ENCODE measurements at places on chromosomes 2 and 18.

GRCh38 chr2:239819091-239819973 is 205.8 kb downstream of the NDUFA10 start:
- no peak overlapping the region for H3K4me3 ChIP-seq
- H3K27ac ChIP-seq, result no peak overlapping the region
- H3K27me3 ChIP-seq, result peaks cover 17% of the 10 kb centered on the region
- DNase-seq, result no peak

- no peaks in the 10 kb centered on the region for H3K4me1 ChIP-seq
- no peak overlapping the region for H3K4me3 ChIP-seq
- H3K27me3 ChIP-seq, result no peaks in the 10 kb centered on the region
- H3K36me3 ChIP-seq, result no peaks in the 10 kb centered on the region
- no peak overlapping the region for H3K27ac ChIP-seq
Observed at GRCh38 chr2:31004257-31004656, 134.0 kb downstream of the GALNT14 start.

GRCh38 chr2:201872591-201872990 is 66.3 kb downstream of the CDK15 start:
- H3K27ac ChIP-seq, result peak overlapping the region; percentile 69
- no peaks in the 10 kb centered on the region for H3K4me1 ChIP-seq
- H3K27me3 ChIP-seq, result no peaks in the 10 kb centered on the region
- no peaks in the 10 kb centered on the region for H3K36me3 ChIP-seq
- H3K4me3 ChIP-seq, result no peak overlapping the region

DNA sequence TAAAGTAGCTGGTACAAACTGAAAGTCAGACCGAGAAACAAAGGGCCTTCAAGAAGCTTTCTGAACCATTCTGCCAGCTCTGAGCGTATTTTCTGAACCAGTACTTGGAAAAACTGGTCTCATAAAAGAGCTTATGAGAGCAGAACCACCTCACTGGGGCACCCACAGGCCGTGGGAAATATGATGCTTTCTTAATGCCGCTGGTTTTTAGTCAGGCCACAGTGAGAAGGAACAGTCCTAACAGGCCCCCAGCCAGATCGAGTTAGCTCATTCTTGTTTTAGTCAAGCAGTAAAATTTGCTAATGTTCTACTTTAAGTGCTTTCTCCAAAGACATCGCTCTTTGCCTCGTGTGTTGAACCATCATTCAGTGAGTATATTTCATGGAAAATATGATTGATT is 12.7 kb upstream of the NOSTRIN start:
- H3K27me3 ChIP-seq, result no peaks in the 10 kb centered on the region
- no peaks in the 10 kb centered on the region for H3K36me3 ChIP-seq
- no peak overlapping the region for H3K27ac ChIP-seq
- DNase-seq, result no peak
- no peaks in the 10 kb centered on the region for H3K4me1 ChIP-seq

DNA sequence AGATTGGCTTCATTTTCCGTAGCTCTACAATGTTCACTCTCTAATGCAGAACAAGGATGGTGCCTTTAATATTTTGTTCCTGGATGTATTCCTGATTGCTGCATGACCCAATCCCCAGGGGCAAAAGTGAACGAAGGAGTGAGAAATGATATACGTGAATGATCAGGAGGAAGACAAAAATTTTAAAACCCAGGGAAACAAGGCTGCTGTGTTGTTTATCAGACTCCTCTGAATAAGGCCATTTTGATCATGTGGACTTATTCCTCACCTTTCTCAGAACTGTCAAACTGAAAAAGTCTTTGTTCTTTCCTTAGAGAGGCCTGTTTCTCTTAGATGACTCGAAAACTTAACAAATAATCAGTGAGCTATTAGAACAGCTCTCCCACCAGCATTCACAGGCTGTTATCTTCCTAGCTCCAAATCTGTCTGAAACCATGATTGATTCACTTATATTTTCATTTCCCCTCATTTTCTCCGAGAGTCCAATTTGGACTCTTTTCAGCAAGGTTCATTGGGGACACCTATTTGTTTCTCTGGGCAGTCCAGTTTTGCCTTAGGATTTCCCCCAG is 29.5 kb upstream of the COX7A2L start:
- no peak overlapping the region for H3K4me3 ChIP-seq
- no peaks in the 10 kb centered on the region for H3K27me3 ChIP-seq
- no peak overlapping the region for H3K27ac ChIP-seq
- H3K4me1 ChIP-seq, result no peaks in the 10 kb centered on the region
- no peak for DNase-seq

DNA sequence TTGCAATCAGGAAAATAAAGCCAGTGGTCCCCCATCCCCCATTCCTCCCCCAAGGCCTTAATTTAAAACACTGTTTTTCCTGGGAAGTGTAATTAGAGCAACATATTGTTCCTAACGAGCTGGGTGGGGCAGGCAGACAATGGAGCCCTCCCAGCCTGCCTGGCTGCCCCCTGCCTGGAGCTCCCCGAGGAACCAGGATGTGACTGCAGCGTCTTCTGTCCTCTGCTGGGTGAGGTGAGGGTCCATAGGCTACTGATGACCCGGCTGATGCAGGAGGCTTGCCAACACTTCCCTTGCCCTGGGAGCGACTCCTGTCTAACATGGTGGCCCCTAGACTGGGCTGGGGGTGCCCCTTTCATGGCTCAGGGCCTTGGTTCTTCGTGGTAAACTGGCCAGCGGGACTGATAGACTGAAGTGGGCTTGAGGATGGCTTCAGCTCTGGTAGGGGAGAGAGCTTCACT is 152.4 kb downstream of the DYSF start:
- H3K27me3 ChIP-seq, result no peaks in the 10 kb centered on the region
- DNase-seq, result peak; percentile 33
- no peaks in the 10 kb centered on the region for H3K4me1 ChIP-seq
- no peak overlapping the region for H3K4me3 ChIP-seq
- H3K36me3 ChIP-seq, result no peaks in the 10 kb centered on the region
- H3K27ac ChIP-seq, result no peak overlapping the region

DNA sequence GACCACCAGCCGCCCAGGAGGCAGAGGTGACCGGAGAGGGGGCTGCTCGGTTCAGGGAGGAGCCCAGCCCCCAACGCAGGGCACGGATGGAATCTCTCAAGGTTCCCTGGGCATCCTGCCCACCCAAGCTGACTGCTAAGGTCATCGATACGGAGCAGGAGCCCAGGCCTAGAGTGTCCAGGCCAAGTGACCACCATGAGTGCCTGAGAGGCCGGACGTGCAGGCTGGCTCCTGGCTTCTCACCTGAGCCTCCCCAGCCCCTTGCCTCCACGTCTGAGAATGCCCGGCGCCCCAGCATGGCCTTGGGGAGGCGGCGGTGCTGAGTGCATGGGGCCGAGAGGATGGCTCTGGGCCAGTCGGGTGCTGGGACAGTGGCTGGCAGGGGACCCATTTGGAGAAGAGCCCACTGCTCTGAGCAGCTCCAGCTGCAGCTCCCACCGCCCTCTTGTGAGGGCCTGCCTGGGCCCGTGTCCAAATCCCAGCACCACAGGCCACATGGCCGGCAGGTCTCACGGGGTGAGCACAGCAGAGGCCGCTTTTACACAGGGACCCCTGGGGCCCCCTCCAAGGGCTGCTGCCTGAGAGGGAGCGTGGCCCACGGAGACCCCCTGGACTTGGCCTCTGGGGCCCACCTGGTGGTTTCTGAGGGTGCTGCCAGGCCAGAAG is 102.8 kb upstream of the CTDP1 start:
- peak; percentile 52 for DNase-seq
- H3K27ac ChIP-seq, result peak overlapping the region; percentile 81
- H3K27me3 ChIP-seq, result no peaks in the 10 kb centered on the region
- peaks cover 12% of the 10 kb centered on the region for H3K4me1 ChIP-seq
- no peaks in the 10 kb centered on the region for H3K36me3 ChIP-seq

DNA sequence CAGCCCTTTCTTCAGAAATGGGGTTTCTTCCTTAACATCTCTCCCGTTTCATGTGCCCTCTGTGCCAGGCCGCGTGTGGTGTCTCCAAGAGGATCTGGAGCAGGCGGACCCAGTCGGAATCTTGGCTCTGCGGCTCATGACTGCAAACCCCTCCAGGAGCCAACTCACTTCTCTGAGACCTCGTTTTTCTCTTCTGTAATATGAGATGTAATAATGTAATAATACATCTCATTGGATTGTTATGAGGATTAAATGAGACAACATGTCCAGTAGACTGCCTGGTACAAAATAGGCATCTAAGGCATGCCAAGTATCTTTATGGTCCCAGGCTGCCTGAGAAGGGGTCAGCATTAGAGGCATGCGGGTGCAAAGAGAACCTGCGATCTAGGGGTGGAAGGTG is 221.3 kb upstream of the REV1 start:
- no peak overlapping the region for H3K4me3 ChIP-seq
- DNase-seq, result no peak
- no peaks in the 10 kb centered on the region for H3K27me3 ChIP-seq
- H3K36me3 ChIP-seq, result no peaks in the 10 kb centered on the region

- no peaks in the 10 kb centered on the region for H3K4me1 ChIP-seq
- H3K36me3 ChIP-seq, result no peaks in the 10 kb centered on the region
- H3K27me3 ChIP-seq, result no peaks in the 10 kb centered on the region
- H3K4me3 ChIP-seq, result no peak overlapping the region
- H3K27ac ChIP-seq, result no peak overlapping the region
- peak; percentile 18 for DNase-seq
Observed at GRCh38 chr2:75428646-75429443, 131.9 kb downstream of the EVA1A start.

GRCh38 chr2:217160103-217160743 is 300.4 kb upstream of the TNP1 start:
- H3K27ac ChIP-seq, result no peak overlapping the region
- H3K36me3 ChIP-seq, result no peaks in the 10 kb centered on the region

DNA sequence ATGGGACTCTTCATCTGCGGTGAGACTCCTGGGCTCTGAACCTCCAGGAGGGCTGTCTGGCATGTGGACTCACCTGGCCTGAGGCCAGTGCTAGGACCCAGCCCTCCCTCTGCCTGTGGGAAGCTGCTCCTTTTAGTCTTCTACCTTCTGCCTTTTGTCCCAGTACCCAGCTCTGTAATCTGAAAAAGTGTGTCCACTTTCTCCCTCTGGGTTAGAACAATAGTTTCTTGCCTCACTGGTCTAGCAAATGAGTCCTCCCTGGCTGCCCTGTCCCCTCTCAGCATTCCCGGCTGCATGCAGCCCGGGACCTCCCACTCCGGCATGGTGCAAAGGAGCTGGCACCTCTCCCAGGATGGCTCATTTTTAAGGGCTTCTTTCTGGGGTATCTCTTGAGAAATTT is 25.9 kb downstream of the GKN2 start:
- H3K27me3 ChIP-seq, result no peaks in the 10 kb centered on the region
- DNase-seq, result no peak
- no peak overlapping the region for H3K4me3 ChIP-seq
- H3K4me1 ChIP-seq, result no peaks in the 10 kb centered on the region

GRCh38 chr2:150063432-150063889 is 424.0 kb downstream of the RND3 start:
- H3K4me1 ChIP-seq, result no peaks in the 10 kb centered on the region
- no peak for DNase-seq
- H3K4me3 ChIP-seq, result no peak overlapping the region
- H3K27ac ChIP-seq, result no peak overlapping the region
- no peaks in the 10 kb centered on the region for H3K36me3 ChIP-seq

- H3K27me3 ChIP-seq, result no peaks in the 10 kb centered on the region
- H3K4me3 ChIP-seq, result no peak overlapping the region
- DNase-seq, result no peak
- no peaks in the 10 kb centered on the region for H3K36me3 ChIP-seq
- peaks cover under 1% of the 10 kb centered on the region for H3K4me1 ChIP-seq
Observed at GRCh38 chr2:73895473-73895872, 2.7 kb downstream of the ACTG2 start.

GRCh38 chr2:44836174-44836573 is 105.3 kb upstream of the SIX3 start:
- no peaks in the 10 kb centered on the region for H3K27me3 ChIP-seq
- H3K36me3 ChIP-seq, result no peaks in the 10 kb centered on the region
- H3K27ac ChIP-seq, result no peak overlapping the region

DNA sequence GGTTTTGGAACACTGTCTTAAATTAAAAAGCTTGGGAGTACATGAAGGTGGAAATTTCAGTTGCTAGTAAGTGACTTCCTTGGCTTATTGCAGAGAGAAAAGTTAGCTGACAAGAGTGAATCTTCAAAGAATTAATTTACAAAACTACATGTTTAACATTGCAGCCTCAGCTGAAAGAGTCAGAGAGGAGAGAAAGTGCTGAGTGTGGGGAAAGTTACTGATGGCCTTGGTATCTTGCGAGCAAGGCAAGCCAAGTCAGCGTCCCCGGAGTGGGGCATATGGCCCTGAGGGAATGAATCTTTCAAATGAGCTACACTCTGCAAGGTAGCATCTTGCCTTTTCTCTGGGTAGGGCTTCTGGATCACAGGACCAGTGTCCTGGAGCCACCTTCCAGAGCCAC is 131.3 kb downstream of the LPIN1 start:
- DNase-seq, result no peak
- no peak overlapping the region for H3K4me3 ChIP-seq

GRCh38 chr2:125885340-125885739 is 770.6 kb upstream of the GYPC start:
- DNase-seq, result no peak
- no peaks in the 10 kb centered on the region for H3K4me1 ChIP-seq
- H3K4me3 ChIP-seq, result no peak overlapping the region
- H3K27ac ChIP-seq, result no peak overlapping the region
- H3K27me3 ChIP-seq, result no peaks in the 10 kb centered on the region

DNA sequence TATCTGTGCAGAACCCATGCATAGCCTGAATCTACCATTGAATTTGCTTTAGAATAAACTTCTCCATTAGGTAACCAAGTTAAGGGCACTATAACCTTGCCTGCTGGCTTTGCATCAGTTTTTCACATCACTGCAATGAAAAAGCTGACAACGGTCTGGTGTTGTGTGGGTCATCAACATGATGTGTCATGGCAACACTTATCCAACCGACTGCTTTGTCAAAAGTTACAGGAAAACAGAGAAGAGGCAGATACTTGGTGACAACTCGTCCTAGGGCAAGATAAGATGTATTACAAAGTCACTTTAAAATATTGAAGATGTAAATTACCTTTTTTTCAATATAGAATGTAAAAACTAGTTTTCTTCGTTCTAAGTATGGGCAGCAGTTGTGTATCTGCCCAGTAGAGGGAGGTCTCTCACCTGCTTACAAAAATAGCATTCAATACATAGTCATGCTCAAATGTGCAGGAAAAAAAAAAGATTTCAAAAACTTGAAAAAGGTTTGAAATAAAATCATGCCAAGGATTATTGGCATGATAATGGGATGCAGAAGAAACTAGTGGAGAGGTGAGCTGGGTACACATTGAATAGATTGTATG is 96.3 kb downstream of the EVA1A start:
- H3K4me1 ChIP-seq, result no peaks in the 10 kb centered on the region
- DNase-seq, result no peak
- no peaks in the 10 kb centered on the region for H3K36me3 ChIP-seq
- no peak overlapping the region for H3K27ac ChIP-seq
- no peaks in the 10 kb centered on the region for H3K27me3 ChIP-seq
- no peak overlapping the region for H3K4me3 ChIP-seq
